Placental pericyte (primary cell): ENCODE measurements at places on chromosomes 16 and 17. TPM values are rescaled to one million over a fixed set of nuclear protein-coding genes. Genes with fewer than 3 reads are reported as not detected.

TP53TG3F gene
- total RNA-seq, result 0.14 and 0.22 TPM in 2 replicates

SLC9A5 gene
- 1.1 and 1.6 TPM in 2 replicates for total RNA-seq

SEZ6L2 gene
- total RNA-seq, result 7.3 and 17.7 TPM in 2 replicates

KIFC3 gene
- 157 and 170 TPM in 2 replicates for total RNA-seq

SMIM36 gene
- not detected in 2 replicates for total RNA-seq

KCNJ16 gene
- not detected in 2 replicates for total RNA-seq

TEX14 gene
- not detected in 2 replicates for total RNA-seq

C1QBP gene
- total RNA-seq, result 171 and 204 TPM in 2 replicates

CACNG1 gene
- not detected in 2 replicates for total RNA-seq

RND2 gene
- total RNA-seq, result under 0.01 and 0.88 TPM in 2 replicates

ITGAD gene
- total RNA-seq, result not detected in 2 replicates

SLC16A5 gene
- 8.2 and 19.3 TPM in 2 replicates for total RNA-seq

TEN1 gene
- 15.3 and 18.6 TPM in 2 replicates for total RNA-seq

KIF2B gene
- not detected in 2 replicates for total RNA-seq

ZNF469 gene
- total RNA-seq, result 4.4 and 8.9 TPM in 2 replicates

NPLOC4 gene
- 91.7 and 127 TPM in 2 replicates for total RNA-seq
